NCI-H187 treated with DMSO at 0.1 percent for 48 hours (cell line): ENCODE measurements at places on chromosomes 3 and 15.

DNA sequence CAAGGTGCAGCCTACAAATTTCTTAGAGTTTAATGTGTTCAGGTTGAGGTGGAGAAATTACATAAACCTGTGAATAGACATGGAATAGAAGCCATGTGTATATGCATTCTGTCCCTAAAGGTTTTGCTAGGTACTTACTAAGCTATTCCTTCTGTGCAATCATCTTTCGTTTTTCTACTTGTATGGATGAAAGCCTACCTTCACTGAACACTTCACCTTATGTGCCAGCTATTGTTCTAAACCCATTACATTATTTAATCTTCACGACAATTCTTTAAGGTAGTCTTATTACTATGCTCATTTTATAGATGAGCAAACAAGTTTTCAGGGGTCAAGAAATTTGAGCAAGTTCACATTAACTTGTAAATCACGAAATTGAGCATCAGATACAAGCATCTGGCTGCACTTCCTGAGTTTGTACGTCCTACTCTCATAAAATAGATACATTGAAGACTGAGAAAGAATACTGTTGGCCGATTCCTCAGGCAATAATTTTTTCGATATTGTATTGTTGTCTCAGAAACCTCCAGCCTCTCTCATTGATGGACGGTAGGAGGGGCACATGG, 635 bp upstream of the RCN2 start:
- no peak for DNase-seq

- DNase-seq, result no peak
Measured at GRCh38 chr3:59839810-59840515, 790.1 kb upstream of the CFAP20DC start.

DNA sequence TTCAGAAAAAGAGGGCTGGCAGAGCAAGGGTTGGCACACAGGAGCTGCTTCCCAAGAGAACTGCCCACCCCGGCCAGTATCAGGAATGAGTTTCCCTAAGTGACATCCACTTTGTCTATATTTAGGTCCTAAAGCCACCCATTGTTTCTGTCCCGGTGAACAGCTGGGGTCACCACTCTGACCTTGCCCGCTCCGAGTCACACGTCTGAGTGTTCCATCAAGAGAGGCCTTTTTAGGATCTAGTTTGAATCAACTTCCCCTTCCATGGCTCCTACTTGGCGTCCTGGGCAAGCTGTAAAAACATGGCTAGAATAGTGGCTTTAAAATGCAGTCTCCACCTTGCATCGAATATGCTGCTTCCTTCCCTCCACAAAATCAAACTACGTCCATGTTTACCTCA, 109.6 kb upstream of the ARHGEF3 start:
- DNase-seq, result no peak

- DNase-seq, result no peak
Measured at GRCh38 chr15:62248277-62248984, 83.3 kb upstream of the C2CD4B start.

DNA sequence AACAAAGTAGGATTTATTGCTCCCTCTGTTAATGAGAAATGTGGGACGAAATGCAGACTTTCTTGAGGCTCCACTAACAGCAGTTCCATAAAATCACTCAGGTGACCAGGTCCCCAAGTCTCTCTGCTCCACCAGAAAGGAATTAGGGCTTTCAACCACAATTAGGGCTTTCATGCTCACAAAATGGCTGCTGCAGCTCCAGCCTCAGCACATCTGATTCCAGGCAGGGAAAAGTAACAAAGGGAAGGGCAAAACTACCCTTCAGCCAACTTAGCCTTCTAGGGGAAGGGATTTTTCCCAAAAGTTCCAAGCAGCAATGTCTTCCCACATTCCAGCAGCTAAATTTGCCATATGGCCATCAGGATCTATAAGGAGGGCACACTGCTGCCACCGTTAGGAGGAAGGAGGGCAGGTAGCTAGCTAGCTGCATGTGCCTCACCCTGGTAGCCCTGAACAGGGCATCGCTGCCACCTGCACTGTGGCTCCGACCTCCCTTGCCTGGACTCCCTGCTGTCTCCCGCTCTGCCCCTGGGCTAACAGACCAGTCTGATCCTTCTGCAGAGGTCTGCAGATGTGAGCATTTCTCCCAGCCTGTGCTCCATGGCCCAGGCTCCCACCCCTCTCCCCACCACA, 12.8 kb downstream of the CFAP100 start:
- no peak for DNase-seq

DNA sequence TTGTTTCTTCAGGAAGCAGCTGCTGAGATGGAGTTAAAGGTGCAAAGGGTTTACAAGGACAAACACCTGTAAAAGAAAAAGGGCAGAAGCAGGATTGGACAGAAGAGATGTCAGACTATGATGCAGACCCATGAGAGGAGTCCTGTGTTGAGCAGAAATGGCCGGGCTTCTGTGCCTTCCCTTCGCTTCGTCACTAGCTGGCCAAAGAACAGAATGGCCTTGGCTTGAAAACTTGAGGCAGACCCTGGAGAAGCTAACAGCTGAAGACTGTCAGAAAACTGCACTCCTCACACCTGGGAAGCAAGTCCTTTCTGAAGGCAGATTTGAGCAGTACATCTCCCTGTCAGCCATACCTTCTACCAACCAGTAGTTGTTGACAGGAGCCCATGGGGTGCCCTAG, 8.4 kb upstream of the NMNAT3 start:
- no peak for DNase-seq

DNA sequence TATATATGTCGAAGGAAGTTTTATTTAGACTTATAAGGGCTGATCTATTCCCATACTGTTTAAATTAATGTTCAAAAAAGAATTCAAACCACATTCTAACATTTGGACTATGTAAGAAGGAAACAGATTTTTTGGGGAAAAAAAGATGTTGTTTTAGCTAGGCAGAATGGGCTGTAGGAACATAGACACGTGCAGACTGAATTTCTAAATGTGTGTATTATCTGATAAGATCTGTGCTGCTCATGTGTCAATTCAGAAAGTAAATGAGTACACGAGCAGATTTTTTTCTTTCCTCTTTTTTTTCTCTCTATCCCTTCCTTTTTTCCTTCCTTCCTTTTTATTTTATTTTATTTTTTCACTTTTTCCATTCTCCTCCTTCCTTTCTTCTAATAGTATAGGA, 259.5 kb upstream of the KCNH8 start:
- no peak for DNase-seq

DNA sequence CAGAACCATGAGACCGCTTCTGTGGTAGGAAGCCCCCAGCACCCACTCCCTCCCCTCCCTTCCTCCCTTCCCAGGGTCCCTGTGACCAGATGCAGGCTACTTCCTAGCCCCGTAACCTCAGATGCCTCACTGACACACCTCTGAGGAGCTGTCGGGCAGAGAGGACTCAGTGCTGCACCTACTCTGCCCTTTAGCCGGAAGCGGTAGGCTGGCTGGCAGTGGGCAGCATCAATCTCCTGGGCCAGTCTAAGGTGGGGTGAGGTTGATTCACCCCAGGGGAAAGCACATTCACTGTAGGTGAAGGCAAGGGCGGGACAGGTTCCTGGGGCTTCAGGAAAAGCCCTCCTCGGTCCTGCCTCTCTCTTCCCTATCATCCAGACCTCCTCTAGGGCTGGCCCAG, 19.1 kb downstream of the CSRNP1 start:
- DNase-seq, result no peak

DNA sequence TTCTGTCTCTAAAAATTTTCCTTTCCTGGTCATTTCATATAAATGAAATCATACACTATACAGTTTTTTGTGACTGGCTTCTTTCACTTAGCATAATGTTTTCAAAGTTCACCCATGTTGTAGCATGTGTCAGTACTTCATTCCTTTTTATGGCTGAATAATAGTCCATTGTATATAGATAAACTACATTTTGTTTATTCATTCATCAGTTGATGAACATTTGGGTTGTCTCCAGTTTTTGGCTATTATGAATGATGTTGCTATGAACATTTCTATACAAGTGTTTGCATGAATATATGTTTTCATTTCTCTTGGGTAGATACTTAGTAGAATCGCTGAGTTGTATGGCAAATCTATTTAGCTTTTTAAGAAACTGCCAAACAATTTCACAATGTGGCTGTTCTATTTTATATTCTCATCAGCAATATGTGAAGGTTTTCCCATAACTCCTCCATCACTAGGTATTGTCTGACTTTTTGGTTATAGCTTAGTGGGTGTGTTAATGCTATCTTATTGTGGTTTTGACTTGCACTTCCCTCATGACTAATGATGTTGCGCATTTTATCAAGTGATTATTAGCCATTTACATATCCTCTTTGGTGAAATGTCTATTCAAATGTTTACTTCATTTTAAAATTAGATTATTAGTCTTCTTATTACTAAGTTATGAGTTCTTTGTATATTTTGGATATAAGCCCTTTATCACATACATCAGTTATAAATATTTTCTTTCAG, 21.7 kb upstream of the AP4E1 start:
- no peak for DNase-seq

GRCh38 chr3:89572261-89572660, 464.8 kb downstream of the EPHA3 start:
- DNase-seq, result no peak
